Heart right ventricle (tissue), 16 donors: ENCODE measurements at places on chromosomes 2 and 18. TPM values are rescaled to one million over a fixed set of nuclear protein-coding genes. Genes with fewer than 3 reads are reported as not detected.

Gene GPR17
- 0.28 TPM for polyA plus RNA-seq

Gene IL1RL1
- polyA plus RNA-seq = 44.9 TPM

- peak; percentile 29 for DNase-seq
These were observed 496.9 kb upstream of the TNP1 start for GRCh38 chr2:217356781-217357180.

GRCh38 chr2:37718515-37719161, 47.2 kb upstream of the CDC42EP3 start:
- DNase-seq = no peak

- no peak for DNase-seq
These were observed 175.3 kb downstream of the INHBB start for GRCh38 chr2:120520929-120521912.

- no peak for DNase-seq
These were observed 39.7 kb upstream of the GRP start for GRCh38 chr18:59180150-59180845.

DNA sequence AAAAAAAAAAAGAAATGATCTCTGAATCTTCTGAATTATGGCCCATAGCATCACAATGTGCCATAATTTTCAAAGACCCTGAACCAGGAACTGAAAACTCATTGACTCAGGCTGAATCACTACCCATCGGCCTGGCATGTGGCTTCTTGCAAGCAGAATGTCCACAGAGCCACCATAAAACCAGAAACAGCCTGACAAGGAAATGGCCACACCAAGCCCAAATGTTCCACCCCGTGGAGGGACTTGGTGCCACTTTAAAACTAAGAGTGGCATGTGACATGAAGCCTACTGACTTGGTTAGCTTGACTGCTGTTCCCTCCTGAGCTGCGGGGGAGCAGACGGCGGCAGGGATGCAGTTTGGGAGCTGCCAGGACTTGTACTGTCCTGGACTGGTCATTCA, 71.2 kb upstream of the RBM44 start:
- DNase-seq = no peak

Gene WIPF1
- polyA plus RNA-seq = 16.6 TPM

DNA sequence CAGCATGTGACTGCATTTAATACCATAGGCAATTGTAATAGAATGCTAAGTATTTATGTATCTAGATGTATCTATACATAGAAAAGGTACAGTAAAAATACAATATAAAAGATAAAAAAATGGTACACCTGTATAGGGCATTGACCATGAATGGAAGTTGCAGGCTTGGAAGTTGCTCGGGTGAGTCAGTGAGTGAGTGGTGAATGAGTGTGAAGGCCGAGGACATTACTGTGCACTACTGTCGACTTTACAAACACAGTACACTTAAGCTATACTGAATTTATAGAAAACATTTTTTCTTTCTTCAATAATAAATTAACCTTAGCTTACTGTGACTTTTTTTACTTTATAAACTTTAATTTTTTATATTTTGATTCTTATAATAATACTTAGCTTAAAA, 8.9 kb downstream of the DIS3L2 start:
- DNase-seq = no peak

DNA sequence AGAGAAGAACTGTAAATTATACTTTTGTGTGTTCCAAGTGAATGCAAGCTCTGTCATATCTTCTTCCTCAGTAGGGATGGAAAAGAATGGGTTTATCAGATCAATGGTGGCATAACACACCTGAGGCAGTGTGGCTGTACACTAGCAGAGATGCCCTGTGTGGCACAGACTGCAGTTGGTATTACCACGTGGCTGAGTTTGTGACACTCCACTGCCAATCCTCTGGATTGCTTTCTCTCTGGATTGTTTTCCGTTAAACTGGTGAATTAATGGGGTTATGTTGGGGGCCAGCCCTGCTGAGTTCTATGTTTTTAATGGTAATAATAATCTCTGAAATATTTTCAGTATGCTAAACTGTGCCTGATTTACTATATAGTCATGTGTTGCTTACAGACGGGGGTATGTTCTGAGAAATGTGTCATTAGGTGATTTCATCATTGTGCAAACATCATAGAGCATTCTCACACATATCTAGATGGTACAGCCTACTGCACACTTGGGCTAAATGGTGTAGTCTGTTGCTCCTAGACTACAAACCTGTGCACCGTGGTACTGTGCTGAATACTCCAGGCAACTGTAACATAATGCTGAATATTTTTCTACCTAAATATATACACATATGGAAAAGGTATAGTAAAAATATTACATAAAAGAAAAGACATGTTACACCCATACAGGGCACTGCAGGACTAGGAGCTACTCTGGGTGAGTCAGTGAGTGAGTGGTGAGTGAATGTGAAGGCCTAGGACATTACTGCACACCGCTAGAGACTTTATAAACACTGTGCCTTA, 84.7 kb upstream of the ST6GAL2 start:
- DNase-seq = no peak

GRCh38 chr2:129864719-129865118, 114.7 kb upstream of the RAB6C start:
- DNase-seq = no peak

DNA sequence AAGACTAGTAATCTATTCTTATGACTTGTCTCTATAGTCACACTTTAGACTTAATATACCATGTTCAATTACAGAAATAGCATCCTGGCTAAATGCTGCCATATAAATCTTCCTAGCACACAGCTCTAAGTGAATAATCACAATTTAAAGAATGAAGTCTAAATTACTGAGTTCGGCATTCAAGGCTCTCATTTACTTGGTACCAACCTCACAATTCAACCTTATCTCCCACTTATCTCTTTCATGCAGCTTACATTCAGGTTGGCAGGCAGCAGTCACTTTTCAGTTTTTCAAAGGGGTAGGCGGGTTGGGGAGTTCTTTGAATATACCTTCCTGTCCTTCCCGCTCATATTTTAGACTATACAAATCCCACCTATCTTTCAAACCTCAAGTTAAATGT, 1.5 kb downstream of the MMADHC start:
- DNase-seq = no peak

DNA sequence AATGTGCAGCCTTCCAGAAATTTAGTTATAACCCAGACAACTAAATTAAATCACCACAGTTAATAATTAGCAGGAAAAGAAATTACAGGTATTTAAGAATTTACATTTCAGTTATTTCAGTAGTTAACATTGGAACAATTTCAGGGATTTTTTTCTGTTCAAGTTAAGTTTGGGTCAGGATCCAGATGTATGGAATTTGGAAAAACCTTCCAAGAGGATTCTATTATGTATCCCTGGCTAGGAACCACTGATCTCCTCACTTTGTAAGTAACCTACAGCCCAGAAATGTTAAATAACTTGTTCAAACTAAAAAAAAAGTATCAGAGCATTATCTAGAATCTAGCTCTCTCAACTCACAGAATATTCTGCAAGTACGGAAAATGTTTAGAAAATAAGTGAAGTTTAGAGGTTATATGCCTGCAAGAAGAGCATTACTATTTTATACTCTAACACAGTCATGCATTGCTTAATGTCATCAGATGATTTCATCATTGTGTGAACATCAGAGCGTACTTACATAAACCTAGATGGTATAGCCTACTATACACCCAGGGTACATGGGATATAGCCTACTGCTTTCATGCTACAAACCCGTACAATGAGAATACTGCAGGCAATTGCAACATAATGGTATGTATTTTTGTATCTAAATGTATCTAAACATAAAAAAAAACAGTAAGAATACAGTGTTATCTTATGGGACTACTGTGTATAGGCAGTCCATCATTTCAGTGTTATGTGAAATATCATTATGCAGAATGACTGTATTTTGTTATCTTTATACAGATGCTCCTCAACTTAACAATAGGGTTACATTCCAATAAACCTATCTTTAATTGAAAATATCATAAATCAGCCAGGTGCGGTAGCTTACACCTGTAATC, 6.1 kb downstream of the NCKAP1 start:
- no peak for DNase-seq

- no peak for DNase-seq
These were observed 165.9 kb upstream of the PGAP1 start for GRCh38 chr2:197092431-197092830.

DNA sequence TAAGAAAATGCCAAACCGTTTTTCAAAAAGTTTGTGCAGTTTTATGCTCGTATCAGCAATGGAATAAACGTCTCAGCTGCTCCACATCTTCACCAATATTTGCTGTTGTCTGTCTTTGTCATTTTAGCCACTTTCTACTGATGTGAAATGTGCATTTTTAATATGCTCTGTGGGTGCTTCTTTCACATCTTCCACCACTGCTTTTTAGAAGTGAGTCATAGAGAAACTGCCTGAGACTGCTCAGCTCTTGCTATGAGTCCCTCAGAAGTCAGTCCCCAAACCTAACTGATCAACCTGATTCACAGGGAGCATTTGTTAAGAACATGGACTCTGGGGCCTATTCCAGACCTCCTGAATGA, 41.0 kb upstream of the EPC2 start:
- DNase-seq = no peak

GRCh38 chr2:120189189-120189588, 34.0 kb downstream of the TMEM185B start:
- DNase-seq = no peak

- DNase-seq = no peak
These were observed 102.2 kb upstream of the CYP1B1 start for GRCh38 chr2:38178119-38178518.

GRCh38 chr2:25377822-25378421, 36.2 kb upstream of the DNMT3A start:
- DNase-seq = no peak

Gene PXDN
- 7.8 TPM for polyA plus RNA-seq

DNA sequence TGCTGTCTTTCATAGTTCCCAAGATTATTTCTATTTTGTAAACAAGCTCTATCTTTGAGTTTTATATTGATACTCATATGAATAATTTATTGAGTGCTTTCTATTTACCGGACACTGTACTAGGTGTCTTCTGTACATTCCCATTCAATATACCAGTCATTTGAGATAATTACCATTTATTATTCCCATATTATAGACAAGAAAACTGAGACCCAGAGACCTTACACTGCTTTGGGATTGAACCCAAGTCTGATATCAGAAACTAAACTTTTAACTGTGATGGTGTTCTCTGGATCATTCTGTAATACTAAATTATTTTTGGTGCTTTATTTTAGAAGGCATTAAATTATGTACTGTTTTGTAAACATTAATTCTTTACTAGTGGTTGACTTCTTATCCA, 17.3 kb downstream of the SPOPL start:
- no peak for DNase-seq

DNA sequence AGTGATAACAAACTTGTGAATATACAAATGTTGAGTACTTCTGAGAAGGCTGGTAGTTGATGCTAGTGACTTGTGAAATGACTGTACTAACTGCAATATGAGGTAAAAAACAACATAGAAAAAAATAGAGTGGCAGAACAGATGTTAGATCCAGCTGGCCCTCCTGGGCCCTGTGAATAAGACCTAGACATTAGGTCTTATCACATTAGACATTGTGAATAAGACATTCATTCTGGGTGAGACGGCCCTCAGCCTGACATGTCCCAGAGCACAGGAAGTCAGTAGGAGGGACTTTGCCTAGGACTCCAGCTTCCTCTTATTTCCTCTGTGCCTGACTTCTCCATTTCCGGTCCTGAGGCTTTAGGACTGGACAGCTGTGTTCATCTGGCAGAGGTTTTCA, 22.9 kb downstream of the DOK1 start:
- no peak for DNase-seq

GRCh38 chr2:124482044-124482443, 457.0 kb downstream of the CNTNAP5 start:
- no peak for DNase-seq

Gene TMEM185B
- 10.8 TPM for polyA plus RNA-seq

Gene POTEE
- not detected for polyA plus RNA-seq
